ENCODE measurements at places on chromosomes 12 and 14. TPM values are rescaled to one million over a fixed set of nuclear protein-coding genes. Genes with fewer than 3 reads are reported as not detected.

GRCh38 chr12:69994724-69995173 lies 169.7 kb downstream of the MYRFL start:
- no peak for DNase-seq

- DNase-seq, result no peak
Observed at GRCh38 chr12:49322367-49322707, 718 bp upstream of the TROAP start.

DNA sequence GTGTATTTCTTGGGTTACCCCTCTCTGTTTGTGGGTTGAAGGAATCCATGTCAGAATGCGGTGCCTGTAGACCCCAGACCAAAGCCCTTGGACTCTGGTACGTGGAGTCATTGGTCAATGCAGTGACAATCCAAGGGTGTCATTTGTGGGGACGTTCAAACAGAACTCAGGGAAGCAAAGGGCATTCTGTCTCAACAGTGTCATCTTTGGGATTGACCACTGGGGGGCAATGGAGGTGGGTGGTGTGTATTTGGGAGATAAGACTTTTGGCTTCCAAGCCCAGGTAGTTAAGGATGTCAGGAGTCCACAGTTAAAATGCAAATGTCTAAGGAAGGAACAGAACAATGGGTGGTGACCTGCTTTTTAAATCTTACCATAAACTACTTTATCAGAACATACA lies 54.6 kb upstream of the CCDC175 start:
- no peak for DNase-seq

DNA sequence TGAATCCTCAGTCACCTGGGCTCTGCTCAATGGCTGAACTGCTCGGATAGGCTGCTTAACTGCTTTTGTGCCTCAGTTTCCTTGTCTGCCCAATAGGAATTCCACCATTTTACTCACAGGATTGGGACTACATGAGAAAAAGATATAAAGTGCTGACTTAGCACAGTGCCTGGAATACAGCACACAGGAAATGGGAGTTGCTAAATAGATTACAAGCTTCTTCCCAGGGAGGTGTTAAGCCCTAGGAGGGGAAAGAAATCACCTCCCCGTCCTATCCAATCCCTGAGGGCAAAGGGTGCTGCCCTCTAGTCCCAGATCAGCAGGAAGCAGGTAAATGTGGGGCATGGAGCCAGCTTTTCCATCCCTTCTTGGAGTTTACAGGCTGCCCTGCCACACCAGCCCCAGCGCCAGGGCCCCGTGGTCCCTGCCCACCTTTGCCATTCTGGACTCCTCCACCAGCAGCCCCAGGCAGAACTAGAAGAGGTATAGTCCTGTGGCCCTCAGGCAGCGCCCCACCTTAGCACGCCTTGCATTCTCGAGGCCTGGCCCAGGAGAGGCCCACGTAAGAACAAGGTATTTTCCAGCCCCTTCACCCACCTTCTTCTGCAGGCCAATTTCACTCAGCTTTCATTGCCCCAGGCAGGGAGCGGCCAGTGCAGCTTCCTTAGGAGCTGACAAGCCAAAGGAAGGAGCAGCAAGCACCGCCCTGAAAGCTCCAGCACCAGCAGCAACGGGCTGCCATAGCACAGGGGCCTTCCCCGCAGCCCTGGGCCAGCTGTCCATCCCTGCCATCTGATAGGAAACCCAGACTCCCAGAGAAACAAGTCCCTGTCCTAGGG lies 28.8 kb upstream of the RPLP0 start:
- no peak for DNase-seq

DNA sequence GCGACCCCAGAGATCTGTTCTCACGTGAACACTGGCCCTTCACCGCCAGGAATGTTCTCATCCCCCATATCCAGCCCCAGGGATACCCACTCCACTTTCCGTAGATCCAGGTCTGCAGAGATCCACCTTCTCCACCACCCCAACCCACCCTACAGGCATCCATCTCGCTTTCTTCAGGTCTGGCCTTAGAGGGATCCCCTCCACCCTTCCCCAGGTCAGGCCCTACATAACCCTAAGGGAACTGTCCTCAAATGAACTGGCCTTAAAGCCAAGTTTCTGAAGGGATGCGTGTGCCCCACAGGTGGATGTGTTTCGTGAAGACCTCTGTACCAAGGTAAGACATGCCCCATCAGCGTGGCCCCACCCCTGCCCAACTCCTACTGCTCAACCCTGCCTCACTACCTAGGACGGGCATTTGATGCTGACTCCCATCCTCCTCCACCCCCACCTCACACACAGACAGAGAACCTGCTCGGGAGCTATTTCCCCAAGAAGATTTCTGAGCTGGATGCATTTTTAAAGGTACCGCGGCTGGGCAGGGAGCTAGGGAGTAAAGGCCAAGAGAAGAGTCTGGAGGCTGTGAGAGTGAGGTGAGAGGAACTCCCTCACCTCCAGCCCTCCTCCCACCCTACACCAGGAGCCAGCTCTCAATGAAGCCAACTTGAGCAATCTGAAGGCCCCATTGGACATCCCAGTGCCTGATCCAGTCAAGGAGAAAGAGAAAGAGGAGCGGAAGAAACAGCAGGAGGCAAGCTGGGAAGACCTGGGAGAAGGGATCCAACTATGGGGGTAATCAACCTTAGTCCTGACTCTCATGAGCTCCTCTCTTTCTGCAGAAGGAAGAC lies 912 bp downstream of the PSME1 start:
- DNase-seq, result peak; percentile 76

GRCh38 chr14:96176275-96176674 lies 28.4 kb upstream of the BDKRB2 start:
- no peak for DNase-seq

DNA sequence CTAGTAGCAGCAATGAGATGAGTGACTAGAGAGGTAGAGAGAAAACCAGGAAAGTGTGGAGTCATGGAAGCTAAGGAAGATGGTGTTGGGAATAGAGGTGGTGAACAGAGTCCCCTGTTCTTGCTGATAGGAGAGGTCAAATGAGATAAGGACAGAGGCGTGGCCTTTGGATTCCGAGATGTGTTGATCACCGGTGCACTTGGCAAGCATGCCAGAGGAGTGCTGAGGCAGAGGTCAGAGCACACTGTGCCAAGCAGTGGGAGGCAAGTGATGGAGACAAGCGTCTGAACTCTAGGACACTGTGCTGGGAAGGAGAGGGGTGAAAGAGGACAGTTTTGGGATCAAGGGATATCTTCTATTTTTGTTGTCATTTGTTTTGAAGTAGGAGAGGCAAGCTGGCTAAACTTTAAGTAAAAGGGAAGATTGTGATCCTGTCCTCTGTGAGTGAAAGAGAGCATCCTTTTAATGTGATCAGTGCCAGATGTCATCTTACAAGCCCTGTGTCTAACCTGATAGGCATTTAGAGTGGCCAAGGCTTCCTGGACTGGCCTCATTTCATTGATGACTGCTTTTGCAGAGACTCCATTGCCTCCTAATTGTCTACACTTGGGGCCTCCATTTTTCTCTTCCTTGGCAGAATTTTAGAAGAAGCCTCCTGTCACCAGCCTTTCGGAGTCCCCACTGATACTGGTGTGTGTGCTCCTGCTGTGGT lies 336.4 kb downstream of the CACNA1C start:
- DNase-seq, result no peak

- DNase-seq, result no peak
Observed at GRCh38 chr14:56963381-56963780, 153.1 kb upstream of the OTX2 start.

DNA sequence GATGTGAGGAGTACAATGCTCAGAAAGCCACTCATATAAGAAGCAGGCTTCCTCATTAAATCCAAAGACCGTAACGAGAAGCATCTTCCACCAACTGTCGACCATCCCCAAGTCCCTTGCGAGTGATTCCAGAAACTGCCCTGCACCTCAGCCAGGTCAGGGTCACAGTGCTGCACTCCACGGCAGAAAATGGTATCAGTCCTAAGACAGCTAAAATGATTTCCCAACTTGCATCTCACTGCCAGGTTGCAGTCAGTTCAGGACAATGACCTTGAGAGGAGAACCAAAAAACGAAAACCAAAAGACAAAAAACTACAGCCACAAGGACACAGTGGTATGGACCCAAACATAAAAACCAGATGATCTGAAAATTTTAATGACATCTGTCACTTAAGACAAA lies 20.6 kb downstream of the SBNO1 start:
- no peak for DNase-seq

- DNase-seq, result no peak
Observed at GRCh38 chr12:67599691-67600090, 48.9 kb upstream of the DYRK2 start.

DNA sequence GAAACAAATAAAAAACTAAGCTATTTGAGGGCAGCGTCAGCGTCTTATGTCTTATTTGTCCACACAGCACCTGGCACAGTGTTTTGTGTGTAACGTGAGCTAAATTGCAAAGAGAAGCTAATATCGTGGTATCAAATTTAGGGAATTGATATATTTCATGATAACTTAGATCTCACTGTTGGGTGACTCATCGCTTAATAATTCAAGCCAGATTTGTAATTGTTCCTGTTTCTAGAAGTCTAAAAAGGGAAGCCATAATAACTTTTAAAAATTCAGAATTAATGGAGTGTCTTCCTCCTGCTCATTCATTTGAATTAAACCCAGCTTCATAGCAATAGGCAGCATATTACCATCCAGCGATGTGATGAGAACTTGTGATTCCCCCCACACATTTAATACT lies 214.7 kb downstream of the PDZRN4 start:
- no peak for DNase-seq

Gene TAS2R13
- 4.7 TPM for total RNA-seq

Gene FOXA1
- not detected for total RNA-seq

Gene ACSM4
- total RNA-seq, result not detected

Gene LRRC43
- 0.37 TPM for total RNA-seq

Gene CLEC6A
- total RNA-seq, result 0.77 TPM
